Occipital lobe (tissue), 3 donors: ENCODE measurements at places on chromosomes 5 and 9.

DNA sequence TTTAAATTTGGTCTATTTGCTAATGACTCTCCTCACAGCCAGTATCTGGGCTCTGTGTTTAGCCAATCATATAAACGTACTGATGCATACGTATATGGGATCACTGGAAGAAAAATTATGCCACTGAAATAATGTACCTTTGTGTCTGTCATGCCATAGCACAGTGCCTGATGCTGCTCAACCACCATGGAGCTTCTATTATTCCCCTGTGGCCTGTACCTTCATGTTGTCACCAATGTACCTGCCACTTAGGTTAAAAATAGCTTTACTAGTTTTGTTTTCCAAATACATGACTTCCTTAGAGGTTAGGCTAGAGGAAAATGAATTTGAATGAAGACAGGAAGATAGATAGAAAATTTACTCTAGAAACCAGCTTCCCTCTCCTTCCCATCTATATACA is 34.6 kb downstream of the HACD4 start:
- no peak for DNase-seq

- no peak for DNase-seq
Observed at GRCh38 chr9:111969061-111969460, 72.4 kb downstream of the UGCG start.

- no peak for DNase-seq
Observed at GRCh38 chr9:64061013-64061627, 1223.9 kb downstream of the FOXD4L5 start.

DNA sequence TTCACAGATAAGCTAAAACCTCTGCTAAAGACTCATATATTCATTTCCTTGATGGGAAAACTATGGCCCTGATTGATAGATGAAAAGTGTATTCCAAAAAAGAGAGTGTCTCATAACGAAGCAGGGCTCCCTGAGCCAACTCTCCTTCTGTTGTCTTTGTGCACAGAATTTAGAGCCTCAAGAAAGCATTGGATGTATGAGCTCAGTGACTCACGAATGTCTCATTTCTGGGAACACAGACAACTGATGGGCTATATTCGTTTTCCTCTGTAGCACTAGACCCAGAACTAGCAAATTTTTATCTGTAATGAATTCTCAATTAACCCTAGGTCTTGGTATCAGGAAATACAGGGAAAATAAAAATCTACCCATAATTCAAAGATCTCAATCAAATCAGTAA is 88.4 kb downstream of the LMNB1 start:
- peak; percentile 5 for DNase-seq

- DNase-seq, result no peak
Observed at GRCh38 chr5:520196-520849, 3.9 kb downstream of the SLC9A3 start.

DNA sequence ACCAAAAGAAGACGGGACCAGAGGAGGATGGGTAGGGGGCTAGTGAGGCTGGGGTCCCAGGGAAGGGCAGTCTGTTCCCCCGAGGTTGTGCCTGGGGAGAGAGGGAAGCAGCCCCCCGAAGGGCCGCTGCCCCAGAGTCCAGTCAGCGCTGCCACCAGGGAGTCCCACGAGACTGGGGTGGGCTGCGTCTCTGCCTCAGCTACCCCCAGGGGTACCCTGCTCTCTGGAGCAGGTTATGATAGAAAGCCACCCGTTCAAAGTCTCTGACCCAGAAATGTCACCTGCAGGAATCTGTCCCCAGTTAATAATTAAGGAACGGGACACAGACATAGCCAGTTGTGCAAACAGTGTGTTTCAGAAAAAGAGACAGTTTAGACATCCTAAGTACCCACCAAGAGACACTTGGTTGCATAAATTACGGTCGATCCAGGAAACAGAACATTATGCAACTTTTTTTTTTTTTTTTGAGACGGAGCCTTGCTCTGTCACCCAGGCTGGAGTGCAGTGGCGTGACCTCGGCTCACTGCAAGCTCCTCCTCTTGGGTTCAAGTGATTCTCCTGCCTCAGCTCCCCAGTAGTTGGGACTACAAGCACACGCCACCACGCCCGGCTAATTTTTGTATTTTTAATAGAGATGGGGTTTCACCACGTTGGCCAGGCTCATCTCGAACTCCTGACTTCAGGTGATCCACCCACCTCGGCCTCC is 10.7 kb upstream of the AGPAT2 start:
- DNase-seq, result no peak

DNA sequence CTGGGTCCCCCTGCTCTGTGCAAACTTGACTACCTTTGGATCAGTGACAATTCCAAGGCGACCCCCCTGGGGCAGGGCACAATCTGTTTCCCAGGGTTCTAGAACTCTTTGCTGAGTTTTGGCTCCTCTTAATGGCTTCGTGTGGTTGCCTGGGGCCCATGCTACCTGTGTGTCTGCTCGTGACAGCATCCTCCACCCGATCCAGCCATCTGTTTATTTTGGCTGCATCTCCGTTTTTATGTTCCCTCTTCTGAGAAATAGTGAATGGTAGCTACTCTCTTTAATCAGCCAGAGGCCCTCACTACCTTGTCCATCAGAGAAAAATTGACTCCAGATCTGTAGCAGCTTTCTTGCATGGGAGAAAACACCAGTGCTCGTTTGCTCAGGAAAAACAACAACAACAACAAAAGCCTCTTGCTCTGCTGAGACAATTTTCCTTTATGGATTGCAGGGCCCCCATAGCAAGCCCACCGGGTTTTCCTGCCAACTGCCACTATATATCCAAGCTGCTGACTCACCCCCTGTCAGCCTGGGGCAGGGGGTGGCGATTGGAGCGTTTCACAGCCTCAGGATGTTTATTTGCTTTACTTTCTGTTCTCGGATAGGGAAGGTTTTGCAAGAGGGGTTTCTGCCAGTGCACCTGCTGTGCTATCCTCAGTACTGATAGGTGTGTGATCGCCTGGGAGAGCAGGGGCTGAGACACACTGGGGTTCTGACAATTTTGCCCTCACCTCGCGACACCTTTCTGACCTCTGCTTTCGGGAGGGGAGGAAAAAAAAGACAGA is 607.8 kb downstream of the BNC2 start:
- DNase-seq, result no peak

GRCh38 chr9:116516456-116516855 is 170.6 kb upstream of the TRIM32 start:
- no peak for DNase-seq

DNA sequence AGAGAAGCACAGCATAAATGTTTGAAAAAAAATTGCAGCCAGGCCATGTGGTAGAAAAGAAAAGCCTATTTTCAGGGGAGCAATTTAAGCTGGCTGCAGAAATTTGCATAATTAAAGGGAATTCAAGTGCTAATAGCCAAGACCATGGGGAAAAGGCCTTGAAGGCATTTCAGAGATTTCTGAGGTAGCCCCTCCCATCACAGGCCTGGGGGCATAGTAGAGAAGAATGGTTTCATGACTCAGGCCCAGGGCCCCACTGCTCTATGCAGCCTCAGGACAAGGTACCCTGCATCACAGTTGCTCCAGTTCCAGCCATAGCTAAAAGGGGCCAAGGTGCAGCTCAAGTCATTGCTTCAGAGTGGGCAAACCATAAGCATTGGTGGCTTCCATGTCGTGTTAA is 1416.0 kb downstream of the EFNA5 start:
- no peak for DNase-seq

GRCh38 chr5:73797132-73797510 is 171.1 kb downstream of the ARHGEF28 start:
- no peak for DNase-seq

GRCh38 chr5:107393851-107394250 is 276.9 kb downstream of the EFNA5 start:
- no peak for DNase-seq

DNA sequence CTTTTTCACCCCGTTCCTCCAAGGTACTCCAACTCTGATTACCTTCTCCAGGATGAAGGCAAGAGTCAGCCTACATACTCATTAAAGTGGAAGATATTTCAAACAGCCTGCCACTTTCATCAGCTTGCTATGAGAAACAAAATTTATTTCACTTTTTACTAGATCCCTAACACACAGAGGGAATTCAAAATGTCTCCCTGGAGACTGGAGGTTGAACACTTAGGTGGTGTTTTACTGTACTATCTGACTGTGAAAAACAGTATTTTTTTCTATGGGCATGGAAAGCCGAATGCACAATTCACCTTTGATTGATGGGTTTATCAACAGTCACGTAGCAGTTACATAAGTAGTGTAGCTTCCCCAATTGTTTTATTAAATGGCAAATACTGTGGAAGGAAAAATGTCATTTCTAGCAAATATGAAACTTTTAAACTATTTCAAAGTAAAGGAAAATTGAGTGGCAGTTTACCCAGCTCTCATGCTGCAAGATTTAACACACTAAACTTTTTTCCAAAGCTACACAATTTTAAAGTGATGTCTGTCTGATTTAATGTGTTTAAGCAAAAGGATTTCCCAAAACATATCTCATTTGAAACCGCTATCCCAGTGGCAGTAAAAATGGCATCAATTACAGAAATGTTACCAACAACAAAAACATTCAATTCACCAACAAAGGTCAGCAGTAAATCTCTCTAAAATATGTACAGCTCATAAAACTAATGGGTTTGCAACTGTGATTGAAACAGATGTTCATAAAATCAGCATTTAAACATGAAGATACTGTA is 125.0 kb upstream of the TLE4 start:
- no peak for DNase-seq

- no peak for DNase-seq
Observed at GRCh38 chr5:123227216-123227615, 138.2 kb downstream of the PRDM6 start.

GRCh38 chr5:137667341-137667740 is 68.5 kb downstream of the KLHL3 start:
- DNase-seq, result no peak

DNA sequence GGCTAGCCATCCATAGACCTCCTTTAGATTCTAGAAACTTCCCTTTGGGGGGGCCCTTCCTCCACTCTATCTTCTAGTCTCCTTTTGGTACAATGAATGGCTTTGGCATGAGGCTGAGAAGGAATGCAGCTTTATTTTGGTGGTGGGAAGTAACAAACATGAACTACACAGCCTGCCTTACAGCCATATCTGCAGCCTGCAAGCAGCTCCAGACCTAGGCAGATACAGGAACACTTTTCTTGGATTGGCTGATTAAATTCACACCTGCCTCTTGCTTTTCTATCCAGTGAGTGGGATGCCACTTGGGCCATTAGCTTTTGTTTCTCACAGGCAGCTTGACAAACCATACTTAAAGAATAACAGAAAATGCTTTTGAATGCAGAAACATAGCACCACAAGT is 28.2 kb downstream of the NR6A1 start:
- DNase-seq, result no peak

- no peak for DNase-seq
Observed at GRCh38 chr5:108773330-108773729, 25.6 kb downstream of the FER start.

DNA sequence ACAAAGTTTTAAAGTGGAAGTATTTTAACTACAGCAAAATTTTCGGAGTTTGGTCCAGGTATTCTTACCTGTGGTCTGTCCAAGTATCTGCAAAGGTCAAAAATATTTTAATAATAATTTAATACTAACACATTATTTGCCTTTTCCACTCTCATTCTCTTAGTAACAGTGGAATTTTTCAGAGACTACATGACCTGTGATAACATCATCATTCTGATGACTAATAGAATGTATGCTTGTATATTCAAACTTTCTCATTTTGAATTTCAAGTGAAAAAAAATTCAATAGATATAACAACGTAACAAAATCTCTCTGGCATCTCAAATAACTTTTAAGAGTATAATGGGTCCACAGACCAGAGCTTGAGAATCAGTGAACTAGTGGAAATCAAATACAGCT is 78.3 kb downstream of the FBXL17 start:
- no peak for DNase-seq

DNA sequence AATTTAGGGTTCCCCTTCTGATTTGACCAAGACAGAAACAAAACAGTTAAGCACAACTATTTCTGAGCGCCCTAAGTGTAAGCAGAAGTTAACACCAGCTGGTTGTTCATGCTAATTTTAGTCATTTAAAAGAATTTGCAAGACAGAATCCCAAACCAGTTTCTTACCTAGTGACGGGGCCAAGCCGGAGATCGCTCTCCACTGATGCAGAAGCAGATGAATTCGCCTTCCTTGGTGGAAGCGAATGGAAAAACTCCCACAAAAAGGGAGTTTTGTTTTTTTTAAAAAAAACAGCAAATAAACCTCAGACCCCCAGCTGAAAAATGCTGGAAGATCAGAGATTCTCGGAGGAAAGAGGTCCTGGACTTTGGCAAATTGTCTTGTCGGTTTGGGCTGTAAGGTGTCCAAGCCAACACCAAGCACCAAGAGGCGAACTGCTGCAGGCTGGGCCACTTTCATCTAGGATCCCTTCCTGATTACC is 47.4 kb upstream of the GLDC start:
- no peak for DNase-seq

DNA sequence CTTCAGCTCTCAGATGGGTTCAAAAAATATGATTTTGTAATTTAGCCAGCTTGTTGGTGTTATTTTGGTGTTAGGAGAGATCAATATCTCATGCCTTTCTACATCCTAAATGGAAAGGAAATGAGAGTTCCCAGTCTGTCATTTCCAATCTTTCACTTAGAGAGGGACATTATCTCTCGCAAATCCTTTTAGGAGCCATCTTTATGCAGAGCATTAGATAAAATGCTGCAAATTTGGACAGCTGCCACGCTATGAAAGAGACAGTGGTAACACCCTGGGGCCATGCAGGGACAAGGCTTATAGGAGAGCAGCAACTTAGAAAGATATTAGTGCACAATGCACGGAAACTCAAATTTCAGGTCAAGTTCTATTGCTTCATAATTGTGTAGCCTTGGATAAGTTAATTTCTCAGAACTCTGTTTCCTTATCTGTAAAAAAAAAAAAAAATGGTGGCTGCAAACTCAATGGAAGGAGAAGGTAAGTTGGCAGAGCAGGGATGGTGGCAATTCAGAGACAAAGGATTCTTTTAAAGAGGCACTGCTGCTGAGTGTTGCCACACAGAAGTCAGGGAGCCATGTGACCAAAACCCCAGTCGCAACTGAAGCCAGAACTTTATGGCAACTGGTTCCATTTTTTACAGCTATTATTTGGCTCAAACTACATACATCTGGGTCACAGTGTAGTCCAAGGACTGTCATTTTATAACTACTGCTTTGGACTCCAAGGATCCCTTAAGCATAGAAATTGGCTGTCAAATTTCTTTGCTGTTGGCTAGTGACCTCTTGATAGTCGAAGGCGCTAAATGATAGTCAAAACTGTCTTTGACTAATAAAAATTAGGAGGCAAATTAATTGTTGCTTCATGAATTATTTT is 210.2 kb downstream of the FRMD3 start:
- DNase-seq, result no peak

- DNase-seq, result peak; percentile 31
Observed at GRCh38 chr5:141757402-141757801, 75.4 kb upstream of the ARAP3 start.
